Brain (organoid and tissue), 16 donors: ENCODE measurements at places on chromosomes 4 and X.

- no peak for DNase-seq
Observed at GRCh38 chrX:37955273-37955672, 51.1 kb upstream of the SYTL5 start.

DNA sequence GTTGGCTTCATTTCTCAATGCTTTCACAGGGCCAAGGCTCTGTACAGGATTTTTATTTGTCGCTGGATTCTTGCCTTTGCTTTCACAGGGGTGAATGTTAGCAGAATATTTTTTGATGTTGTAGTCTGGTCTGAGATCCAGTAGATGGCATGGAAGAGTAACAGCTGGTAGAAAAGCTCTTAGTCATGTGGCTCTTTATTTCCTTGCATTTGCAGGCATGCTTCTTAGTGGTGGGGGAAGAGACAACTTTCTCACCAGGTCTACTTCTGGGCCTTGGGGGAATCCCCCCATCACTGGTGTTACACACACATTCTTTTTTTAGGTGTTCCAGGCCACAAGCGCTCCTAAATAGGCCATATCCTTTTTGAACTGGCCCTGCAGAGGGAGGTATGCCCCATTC is 58.2 kb upstream of the DKK2 start:
- DNase-seq: no peak

- DNase-seq: no peak
Observed at GRCh38 chrX:84218726-84219125, 30.7 kb upstream of the RPS6KA6 start.

GRCh38 chr4:56410247-56411062 is 23.2 kb upstream of the AASDH start:
- DNase-seq: peak; percentile 98

GRCh38 chr4:40837094-40837870 is 87.5 kb downstream of the NSUN7 start:
- no peak for DNase-seq

DNA sequence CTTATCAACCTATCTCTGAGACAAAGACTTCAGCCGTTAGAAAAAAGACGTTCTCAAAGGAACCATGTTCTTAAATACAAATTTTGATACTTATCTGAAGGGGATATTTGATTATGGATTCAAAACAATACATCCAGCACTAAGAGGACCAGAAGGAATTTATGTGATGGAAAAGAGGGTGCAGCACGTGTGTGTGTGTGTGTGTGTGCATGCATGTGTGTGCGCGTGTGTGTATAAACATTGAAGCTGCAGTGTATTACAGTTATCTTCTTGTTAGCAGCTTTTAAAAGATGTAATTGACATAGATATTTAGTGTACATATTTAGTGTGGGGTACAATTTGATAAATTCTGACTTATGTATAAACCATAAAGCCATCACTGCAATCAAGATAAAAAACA is 44.9 kb downstream of the ANK2 start:
- DNase-seq: peak; percentile 10

- DNase-seq: no peak
Observed at GRCh38 chr4:184282895-184283654, 65.4 kb upstream of the ENPP6 start.

GRCh38 chr4:112898357-112899141 is 150.9 kb upstream of the ANK2 start:
- DNase-seq: no peak

GRCh38 chrX:138914767-138915166 is 203.2 kb upstream of the FGF13 start:
- no peak for DNase-seq

DNA sequence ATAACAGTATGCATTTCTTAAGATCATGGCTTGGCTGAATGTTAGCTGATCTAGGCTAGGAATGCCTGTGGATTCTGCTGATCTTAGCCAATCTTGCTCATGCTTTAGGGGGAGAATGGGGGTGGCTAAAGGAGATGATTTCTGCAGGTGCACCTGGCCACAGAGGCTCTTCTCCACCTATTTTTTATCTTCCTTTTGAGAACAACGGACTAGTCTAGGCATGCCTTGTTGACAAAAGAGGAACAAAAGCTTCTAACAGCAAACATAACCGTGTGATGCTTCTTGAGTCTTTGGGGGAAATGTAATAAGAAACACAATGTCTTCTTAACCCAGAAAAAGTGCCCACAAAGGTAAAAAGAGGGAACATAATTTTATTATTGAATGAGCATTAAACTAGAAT is 743.5 kb downstream of the ARAP2 start:
- DNase-seq: no peak

GRCh38 chr4:8537041-8537461 is 43.1 kb upstream of the GPR78 start:
- DNase-seq: peak; percentile 8

GRCh38 chr4:70158576-70158975 is 4.5 kb downstream of the PRR27 start:
- no peak for DNase-seq

- DNase-seq: no peak
Observed at GRCh38 chr4:23828779-23829178, 61.1 kb downstream of the PPARGC1A start.

GRCh38 chrX:75609406-75609805 is 86.6 kb upstream of the ZDHHC15 start:
- peak; percentile 1 for DNase-seq

DNA sequence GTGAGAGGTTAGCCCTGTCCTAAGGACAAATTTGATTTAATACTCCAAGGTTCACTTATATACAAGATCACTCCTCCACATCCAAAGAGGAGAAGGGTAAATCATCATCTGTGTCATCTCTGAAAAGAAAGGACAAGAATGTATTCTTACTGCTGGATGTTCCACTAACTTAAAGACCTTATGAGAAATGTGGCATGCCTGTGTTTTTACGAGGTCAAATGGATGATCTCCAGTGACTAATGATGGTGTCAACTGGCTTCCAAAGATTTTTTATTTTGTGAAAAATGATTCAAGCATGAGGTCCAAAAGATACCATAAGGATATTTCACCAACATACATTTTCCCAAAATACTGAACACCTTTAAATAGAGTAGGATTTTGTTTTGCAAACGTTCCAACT is 143.4 kb downstream of the PTCHD1 start:
- DNase-seq: no peak

DNA sequence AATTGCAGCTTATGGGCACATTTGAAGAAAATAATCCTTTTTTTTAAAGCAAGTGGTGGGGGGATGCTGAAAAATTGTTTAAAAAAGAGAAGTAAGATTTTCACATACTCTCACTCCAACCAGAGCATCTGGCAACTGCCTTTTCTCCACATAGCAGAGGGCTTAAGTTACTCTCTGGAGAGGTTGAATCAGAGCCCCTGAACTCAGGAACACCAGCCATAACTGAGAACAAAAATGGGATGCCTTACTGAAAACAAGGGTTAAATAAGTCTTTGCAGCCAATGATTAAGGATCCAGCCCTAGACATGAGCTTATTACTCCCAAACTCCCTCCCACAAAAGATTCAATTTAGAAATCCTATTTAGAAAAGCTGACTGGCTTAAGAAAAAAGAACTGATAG is 27.5 kb downstream of the CASK start:
- DNase-seq: no peak

DNA sequence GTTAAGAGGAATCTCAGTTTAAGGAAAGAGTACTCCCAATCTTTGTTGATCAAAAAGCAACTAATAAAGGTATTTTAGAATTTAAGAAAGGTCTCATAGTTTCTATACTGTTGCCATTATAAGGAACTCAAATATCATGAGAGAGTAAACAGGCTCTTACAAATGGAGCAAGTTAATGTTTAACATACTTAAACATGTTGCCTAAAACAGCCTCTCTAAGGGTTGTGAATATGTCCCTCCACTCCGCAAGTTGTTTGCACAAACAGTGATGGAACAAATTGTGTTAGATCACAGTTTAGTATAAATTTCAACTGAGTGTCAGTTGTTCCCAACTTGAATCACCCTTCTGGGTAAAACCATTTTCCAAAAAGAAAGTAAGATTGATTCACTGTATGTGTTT is 1678.3 kb downstream of the PCDH19 start:
- DNase-seq: no peak

DNA sequence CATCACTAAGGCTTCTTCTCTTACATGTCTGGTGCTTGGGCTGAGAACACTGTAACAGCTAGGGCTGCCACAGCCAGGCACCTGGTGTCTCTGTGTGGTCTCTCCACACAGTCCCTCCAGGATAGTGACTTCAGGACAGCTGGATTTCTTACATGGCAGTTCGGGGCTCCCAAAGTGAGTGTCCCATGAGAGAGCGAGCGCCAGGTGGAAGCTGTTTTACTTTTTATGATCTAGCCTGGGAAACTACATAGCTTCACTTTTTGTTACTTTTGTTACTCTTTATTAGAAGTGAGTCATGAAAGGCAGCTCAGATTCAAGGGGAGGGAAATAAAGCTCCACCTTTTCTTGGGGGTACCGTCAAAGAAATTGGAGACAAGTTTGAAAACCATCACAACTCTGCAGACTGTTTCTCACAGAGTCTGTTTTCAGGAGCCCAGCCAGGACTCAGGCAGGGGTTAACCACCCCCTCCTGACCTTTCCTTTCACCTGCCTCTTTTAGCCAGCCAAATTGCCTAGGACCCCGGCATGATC is 373.0 kb downstream of the MID1IP1 start:
- DNase-seq: no peak

- DNase-seq: no peak
Observed at GRCh38 chr4:140931911-140932310, 175.7 kb upstream of the TBC1D9 start.

- no peak for DNase-seq
Observed at GRCh38 chrX:118350706-118351105, 4.8 kb downstream of the WDR44 start.

DNA sequence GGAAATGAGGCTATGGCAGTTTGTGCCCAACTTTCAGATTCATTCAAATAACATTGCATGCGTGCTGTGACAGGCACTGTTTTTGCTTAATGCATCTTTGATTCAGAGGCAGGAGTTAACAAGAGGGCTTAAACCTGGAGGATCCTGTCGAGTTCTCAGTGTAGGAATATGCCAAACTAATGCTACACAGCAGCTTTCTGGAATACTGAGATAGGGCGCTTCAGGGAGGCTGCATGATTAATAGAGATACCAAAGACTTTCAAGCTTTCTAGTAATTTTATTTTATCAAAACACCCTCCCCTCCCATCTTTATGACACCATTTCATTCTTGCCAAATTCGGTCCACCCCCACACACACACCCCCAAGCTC is 636 bp upstream of the TIMM8A start:
- DNase-seq: no peak

DNA sequence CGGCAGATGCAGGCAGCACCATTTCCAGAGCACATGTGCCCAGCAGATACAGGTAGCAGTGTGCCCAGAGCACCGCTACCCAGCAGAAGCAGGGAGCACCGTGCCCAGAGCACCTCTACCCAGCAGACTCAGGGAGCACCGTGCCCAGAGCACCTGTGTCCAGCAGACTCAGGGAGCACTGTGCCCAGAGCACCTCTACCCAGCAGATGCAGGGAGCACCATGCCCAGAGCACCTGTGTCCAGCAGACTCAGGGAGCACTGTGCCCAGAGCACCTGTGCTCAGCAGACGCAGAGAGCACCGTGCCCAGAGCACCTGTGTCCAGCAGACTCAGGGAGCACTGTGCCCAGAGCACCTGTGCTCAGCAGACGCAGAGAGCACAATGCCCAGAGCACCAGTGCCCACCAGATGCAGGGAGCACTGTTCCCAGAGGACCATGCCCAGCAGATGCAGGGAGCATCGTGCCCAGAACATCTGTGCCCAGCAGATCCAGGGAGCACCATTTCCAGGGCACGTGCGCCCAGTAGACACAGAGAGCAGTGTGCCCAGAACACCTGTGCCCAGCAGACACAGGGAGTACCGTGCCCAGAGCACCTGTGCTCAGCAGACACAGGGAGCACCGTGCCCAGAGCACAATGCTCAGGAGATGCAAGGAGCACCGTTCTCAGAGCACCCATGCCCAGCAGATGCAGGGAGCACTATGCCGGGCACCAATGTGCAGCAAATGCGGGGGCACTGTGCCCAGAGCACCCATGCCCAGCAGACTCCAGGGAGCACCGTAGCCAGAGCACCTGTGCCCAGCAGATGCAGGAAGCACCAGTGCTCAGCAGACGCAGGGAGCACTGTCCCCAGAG is 236.4 kb downstream of the DHRSX start:
- peak; percentile 18 for DNase-seq

DNA sequence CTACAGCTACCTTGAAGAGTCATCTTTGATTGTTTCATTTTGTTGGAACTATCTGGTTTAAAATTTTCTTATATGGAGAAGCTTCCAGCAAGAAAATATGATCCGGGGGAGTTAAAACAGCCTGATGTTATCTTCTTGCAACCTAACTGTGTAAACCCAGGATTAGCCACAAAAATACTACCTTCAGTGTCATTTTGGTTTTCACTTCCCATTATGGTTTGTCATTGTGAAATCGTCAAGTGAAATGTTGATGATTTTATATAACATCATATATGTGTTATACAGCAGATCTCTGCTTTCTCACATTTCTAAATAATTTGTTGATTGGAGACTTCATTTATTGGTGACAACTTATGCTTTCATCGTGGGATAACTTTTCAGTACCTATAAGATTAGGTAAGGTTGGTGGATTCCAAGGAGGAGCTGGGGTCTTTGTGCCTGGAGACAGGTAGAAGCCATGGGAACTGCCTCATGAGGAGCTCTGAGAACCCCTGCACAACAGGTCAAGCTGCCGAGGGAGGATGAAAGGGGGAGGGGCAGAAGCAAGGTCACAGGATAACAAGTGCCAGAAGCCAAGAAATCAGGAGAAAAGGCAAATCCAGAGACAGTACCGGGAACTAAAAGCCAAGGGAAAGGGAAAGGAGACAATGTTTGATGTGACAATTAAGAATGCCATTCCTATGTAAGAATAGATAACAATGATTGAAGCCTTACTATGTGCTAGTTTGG is 7.2 kb downstream of the ARHGAP24 start:
- DNase-seq: no peak

- DNase-seq: no peak
Observed at GRCh38 chr4:98642991-98643426, 15.4 kb downstream of the TSPAN5 start.

- no peak for DNase-seq
Observed at GRCh38 chrX:10828640-10829039, 208.3 kb upstream of the MID1 start.

- DNase-seq: peak; percentile 49
Observed at GRCh38 chr4:151358266-151358665, 32.9 kb upstream of the SH3D19 start.

- no peak for DNase-seq
Observed at GRCh38 chrX:109440475-109440874, 41.4 kb downstream of the GUCY2F start.

DNA sequence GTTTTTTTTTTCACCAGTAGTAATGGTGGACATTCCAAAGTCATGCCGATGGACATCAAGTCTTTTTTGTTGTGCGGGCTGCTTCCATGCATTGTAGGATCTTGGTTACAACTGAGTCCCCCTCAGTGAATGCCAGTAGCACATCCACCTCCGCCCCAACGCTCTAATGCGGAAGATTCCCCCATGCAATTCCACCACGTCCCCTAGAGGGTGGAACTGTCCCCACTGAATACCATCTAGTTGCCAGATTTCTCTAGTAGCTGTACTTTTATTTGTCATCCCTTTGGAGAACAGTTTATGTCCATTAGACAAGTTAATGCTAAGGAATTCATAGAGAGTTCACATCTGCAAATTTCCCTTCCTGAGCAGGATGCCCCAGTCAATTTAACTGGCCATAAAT is 6.7 kb downstream of the SHISA3 start:
- no peak for DNase-seq
